Stomach (tissue), 19 donors: ENCODE measurements at places on chromosomes 5 and 9. TPM values are rescaled to one million over a fixed set of nuclear protein-coding genes. Genes with fewer than 3 reads are reported as not detected.

The ITGA2 gene
- total RNA-seq: 2.2 TPM

The MCTP1 gene
- 47.9 TPM for total RNA-seq

The CCL27 gene
- total RNA-seq: not detected

The SOHLH1 gene
- total RNA-seq: not detected

The ENG gene
- total RNA-seq: 45.5 TPM

The MYO10 gene
- 129 TPM for total RNA-seq

GRCh38 chr5:129199308-129199707 lies 104.8 kb downstream of the ISOC1 start:
- no peaks in the 10 kb centered on the region for H3K4me1 ChIP-seq
- H3K36me3 ChIP-seq: no peaks in the 10 kb centered on the region
- DNase-seq: no peak
- H3K27ac ChIP-seq: no peak overlapping the region

- H3K4me3 ChIP-seq: no peak overlapping the region
- peaks cover 15% of the 10 kb centered on the region for H3K4me1 ChIP-seq
- no peak for DNase-seq
- no peak overlapping the region for H3K27ac ChIP-seq
These were observed 44.0 kb upstream of the PLPP1 start for GRCh38 chr5:55578771-55579170.

DNA sequence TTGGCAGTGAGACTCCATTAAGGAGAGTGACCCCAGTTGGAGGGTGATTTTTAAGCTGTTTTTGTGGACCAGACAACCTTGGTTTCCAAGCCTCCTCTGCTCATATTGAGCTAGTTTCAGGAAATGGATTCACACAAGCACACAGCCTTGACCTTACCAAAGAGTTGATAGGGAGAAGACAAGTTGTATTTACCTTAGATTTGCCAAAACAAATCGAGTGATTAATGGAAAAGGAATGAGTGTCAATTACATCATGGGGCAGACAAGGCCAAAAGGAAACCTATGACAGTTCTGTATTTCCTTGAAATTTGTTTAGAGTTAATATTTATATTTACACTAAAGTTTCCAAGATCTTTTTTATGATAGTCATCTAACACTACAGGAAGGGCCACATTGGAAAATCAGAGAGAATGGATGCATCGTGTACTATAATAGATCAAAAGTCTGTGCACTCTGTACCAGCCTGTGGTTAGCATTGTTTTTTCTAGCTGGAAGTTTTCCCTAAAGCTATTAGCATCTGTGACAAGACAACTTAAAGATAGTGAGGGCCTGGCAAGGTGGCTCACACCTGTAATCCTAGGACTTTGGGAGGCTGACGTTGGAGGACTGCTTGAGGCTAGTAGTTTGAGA lies 86.0 kb upstream of the FER start:
- no peaks in the 10 kb centered on the region for H3K36me3 ChIP-seq
- H3K4me1 ChIP-seq: no peaks in the 10 kb centered on the region
- H3K4me3 ChIP-seq: no peak overlapping the region
- DNase-seq: no peak
- no peaks in the 10 kb centered on the region for H3K27me3 ChIP-seq
- no peak overlapping the region for H3K27ac ChIP-seq

GRCh38 chr9:31730398-31730797 lies 654.0 kb upstream of the ACO1 start:
- H3K36me3 ChIP-seq: no peaks in the 10 kb centered on the region
- H3K4me1 ChIP-seq: no peaks in the 10 kb centered on the region
- H3K27me3 ChIP-seq: no peaks in the 10 kb centered on the region
- no peak overlapping the region for H3K4me3 ChIP-seq

- DNase-seq: no peak
- H3K27me3 ChIP-seq: no peaks in the 10 kb centered on the region
- H3K36me3 ChIP-seq: no peaks in the 10 kb centered on the region
- no peak overlapping the region for H3K27ac ChIP-seq
These were observed 48.4 kb upstream of the TUT7 start for GRCh38 chr9:86402591-86402990.

- H3K4me1 ChIP-seq: no peaks in the 10 kb centered on the region
- H3K4me3 ChIP-seq: no peak overlapping the region
- no peaks in the 10 kb centered on the region for H3K36me3 ChIP-seq
- H3K27ac ChIP-seq: no peak overlapping the region
- H3K27me3 ChIP-seq: no peaks in the 10 kb centered on the region
- DNase-seq: no peak
These were observed 19.7 kb upstream of the GRIA1 start for GRCh38 chr5:153470736-153471135.
